Fibroblast of mammary gland (primary cell): ENCODE measurements at places on chromosomes 1 and 21.

DNA sequence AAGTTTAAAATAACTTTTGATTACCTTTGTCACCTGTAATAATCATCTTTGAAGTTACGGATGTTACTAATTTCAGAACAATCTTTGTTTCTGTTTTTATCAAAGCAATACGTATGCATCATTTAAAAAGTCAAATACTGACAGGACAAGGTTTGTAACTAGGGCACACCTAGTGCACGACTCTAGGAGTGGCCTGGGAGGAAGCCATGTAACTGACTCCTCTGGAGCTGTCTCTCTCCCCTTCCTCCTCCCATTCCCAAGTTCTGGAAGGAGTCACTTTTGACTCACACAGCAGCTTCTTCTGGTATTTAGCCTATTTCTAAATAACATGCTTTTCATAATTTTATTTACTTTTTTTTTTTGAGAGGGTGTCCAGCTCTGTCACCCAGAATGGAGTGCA, 11.8 kb upstream of the RAP1GAP start:
- DNase-seq: peak; percentile 38

- peak; percentile 8 for DNase-seq
These were observed 139.8 kb downstream of the RYR2 start for GRCh38 chr1:237181743-237182317.

DNA sequence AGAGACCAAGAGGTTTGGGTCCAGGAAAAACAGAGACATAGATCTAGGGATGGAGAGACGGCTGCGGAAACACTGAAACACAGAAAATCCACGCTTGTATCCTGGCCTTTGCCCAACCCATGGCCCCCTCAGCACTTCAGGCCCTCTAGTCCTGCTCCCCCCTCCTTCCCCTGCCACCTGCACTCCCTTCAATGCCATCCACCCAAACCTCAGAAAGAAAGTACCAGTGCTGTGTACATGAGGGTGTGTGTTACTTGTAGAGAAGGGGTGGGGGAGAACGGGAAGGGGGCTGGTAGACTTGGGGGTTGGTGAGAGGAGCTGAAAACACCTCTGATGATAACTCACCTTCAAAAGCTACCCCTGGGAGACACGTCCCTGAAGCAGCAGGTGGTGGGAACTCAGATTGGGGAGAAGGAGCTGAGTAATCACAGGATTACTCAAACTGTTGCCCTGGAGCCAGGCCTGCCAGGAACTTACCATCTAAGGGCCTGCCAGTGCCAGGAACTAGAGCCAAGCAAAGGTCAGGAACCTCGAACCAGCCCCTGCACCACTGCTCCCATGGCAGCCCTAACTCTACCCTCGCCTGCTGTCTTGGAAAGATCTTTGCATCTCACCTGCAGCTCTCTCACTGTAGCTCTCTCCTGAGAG, 11.5 kb downstream of the RORC start:
- DNase-seq: no peak

- DNase-seq: no peak
These were observed 36.2 kb downstream of the ACOT7 start for GRCh38 chr1:6357243-6357936.

- DNase-seq: peak; percentile 89
These were observed 68.8 kb upstream of the KCNJ15 start for GRCh38 chr21:38188037-38188436.

DNA sequence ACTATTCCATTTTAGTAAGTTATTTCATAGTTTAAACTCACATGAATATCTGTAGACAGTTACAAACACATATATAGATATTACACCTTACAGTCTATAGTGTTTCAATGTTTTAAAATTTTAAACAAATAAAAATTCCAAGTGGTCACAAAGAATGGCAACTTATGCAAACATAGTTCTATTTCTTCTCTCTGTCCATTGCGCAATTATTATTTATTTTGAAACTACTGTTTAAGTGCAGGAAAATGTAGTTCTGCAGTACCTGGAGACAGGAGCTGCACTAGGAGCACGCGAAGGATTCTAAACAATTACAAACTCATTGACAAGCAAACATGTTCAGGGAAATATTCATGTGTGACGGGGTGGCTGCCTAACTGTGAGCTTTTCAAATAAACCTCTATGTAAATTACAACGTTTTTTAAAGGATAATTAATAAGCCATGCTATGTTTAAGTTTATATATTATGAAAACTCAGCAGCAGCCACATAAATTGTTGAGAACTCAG, 312.0 kb upstream of the DUSP10 start:
- DNase-seq: no peak

DNA sequence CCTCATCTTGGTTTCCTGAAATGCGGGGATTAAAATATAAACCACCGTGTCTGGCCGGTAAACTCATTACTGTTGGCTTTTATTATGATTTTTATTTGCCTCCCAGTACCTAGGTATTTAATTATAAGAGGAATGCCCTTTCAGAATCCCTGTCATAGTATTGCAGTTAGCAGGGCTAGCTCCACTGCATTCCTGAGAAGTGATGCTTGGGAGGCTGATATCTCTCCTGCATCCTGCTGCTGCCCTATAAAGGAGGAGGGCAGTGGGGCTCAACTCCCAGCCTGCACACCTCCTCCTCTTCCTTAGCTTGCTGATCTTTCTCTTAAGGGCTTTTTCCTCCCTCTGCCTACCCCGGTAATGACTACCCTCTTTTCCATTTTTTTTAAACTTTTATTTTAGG, 19.9 kb upstream of the DISC1 start:
- DNase-seq: no peak

- DNase-seq: no peak
These were observed 42.7 kb downstream of the EBNA1BP2 start for GRCh38 chr1:43129426-43129825.

DNA sequence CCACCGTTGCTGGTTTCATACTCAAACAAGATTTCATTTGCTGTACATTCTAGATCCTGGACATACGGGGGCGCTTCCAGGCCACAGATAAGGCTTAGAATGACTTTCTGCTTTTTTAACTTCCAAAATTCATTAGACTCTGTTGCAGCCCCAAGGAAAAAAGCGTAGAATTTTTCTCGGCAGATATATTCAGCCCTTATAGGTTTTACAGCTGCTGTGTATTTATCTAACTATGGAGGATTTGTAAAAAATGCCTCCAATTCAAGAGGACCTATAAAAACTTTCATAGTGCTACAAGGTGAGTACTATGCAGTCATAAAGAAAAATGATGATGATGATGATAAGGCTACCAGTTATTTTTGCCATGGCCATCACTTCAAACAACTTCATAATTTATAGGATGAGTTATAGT, 51.6 kb downstream of the SLC30A10 start:
- no peak for DNase-seq

- DNase-seq: no peak
These were observed 176.6 kb downstream of the NRIP1 start for GRCh38 chr21:14888202-14888601.

DNA sequence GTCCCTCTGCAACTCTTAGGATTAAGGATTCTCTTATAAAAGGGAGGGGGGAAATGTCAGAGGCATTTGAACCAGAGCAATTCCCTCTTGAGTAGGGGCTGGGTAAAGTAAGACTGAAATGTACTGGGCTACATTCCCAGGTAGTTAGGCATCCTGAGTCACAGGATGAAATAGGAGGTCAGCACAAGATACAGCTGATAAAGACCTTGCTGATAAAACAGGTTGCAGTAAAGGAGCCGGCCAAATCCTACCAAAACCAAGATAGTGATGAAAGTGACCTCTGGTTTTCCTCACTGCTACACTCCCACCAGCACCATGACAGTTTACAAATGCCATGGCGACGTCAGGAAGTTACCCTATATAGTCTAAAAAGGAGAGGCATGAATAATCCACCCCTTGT, 14.3 kb upstream of the COX20 start:
- no peak for DNase-seq

DNA sequence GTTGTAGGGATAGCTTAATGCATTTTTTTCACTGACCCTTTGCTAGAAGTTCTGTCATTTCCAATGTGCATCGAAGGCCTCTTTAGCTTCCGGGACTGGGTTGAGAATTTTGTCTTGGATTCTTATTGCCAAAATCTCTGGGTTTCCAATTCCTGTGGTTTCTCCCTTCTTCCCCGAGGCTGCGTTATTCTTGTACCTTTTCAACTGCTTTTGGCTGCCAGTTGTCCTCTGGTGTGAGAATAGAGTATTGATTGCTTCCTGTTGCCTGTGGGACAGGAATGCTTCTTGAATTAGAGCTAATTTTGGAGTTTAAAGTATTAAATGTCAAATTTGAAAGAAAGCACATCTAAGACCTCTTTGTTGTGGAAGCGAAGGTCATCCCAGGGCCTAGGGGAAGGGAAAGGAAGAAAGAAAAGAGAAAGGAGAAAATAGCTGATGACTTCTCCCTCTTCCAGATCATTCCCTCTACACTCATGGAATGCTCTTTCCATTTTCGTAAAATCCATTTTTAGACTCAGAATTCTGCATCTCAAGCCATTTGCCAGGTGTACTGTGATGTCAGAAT, 21.1 kb downstream of the HUNK start:
- no peak for DNase-seq

DNA sequence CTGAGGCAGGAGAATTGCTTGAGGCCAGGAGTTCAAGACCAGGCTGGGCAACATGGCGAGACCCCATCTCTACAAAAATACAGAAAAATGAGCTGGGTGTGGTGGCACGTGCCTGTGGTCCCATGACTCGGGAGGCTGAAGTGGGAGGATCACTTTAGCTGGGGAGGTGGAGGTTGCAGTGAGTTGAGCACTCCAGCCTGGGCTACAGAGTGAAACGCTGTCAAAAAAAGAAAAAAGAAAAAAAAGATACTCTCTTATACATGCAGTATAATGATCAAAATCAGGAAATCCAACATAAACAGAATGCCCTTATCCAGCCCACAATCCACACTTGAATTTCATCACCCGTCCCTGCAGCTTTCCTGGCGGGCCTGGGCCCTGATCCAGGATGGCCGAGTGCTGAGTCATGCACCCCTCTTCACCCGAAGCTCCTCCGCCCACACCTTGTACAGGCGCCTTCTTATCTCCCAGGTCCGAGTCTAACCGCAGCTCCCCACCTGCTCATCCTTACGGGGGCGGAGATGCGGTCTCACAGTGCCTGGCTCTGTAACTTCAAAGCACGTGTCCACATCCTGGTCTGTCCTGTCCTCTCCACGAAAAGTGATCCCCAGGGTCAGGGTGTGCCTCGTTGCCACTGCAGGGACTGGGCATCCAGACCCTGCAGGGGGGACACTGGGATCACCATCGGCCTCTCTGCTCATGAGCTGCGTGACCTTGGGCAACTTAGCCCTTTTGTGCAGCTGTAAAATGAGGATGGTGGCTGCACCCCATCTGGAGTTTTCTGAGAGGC, 120.2 kb upstream of the SLC45A1 start:
- peak; percentile 93 for DNase-seq

DNA sequence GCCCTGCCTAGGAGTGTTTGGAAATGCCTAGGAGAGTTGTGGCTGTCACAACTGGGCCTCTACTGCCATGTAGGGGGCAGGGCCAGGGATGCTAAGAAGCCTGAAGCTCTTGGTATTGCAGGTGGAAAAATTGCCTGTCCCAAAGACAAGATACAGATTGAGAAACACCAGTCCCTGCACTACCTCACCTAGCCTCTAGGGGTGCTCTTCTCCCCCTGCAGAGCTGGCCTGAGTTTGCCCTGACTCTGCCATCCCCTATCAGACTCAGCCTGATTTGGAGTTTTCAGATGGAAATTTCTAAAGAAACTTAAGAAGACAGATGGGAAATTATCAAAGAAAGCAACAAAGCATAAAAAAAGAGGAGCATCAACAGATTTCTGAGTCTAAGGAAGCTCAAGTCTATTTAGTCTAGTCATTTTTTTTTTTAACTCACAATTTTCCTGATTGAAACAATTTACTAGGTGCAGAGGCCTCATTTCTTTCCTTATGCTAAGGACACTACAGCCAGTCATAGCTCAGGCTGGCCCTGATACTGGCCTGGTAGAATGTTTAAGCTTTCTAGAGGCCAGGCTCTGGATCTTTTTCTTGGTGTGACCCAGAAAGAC, 61.4 kb upstream of the LRRN2 start:
- peak; percentile 48 for DNase-seq

GRCh38 chr21:45780647-45781046, 137.1 kb downstream of the PCBP3 start:
- no peak for DNase-seq

DNA sequence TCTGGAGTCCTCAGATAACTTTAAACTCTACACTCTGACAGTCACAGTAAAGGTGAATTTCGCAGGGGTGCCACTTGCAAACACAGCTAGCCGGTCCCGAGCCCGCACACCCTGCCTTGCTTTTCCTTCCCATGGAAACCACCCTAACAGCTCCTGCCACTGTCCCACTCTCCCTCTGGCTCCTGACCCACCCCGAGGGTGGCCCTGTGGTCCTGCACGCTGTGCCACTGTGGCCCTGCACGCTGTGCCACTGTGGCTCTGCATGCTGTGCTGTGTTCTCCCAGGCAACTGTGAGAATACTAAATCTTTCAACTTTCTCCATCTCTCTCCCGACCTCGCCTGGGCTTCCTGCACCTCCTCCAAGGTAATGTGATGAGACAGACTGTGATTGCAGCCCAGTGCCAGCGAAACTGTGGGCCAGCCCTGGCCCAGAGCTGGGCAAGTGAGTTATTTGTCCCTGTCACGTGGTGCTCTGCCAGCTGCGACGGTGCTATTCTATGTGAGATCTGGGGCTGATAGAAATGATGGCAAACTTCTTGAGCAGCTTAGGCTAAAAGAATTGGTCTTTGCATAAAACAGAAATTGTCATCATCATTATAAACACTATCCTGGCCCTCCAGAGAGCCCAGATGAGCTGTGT, 63.4 kb upstream of the TARBP1 start:
- DNase-seq: no peak

DNA sequence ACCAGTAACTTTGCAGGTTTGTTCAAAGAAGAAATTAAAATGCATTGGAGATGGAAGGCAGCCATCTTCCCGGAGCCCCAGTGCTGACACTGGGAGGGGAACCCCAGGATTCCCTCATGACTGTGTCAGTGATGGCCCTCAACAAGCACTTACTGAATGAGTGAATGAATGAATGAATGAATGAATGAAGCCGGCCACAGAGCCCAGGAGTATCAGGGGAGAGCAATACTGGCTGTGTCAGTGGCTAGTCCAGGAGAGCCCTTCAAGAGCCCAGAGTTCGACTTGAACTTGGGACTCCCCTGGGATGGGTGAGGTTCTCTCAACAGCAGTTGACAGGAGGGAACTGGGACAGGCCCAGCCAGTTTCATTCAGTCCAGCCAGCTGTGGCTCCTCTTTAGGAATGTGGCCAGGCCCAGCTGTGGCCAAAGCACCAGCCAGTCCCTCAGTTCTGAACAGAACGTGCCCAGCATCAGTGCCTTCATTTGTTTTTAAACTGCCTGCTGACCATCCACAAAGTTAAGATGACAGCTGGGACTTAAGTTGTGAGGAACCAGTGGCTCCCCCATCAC, 9.2 kb upstream of the ERG start:
- DNase-seq: no peak

- no peak for DNase-seq
These were observed 529.4 kb upstream of the CXADR start for GRCh38 chr21:16983420-16983819.

- DNase-seq: no peak
These were observed 68.4 kb upstream of the GJA8 start for GRCh38 chr1:147834181-147834580.

GRCh38 chr1:53787655-53788054, 48.7 kb upstream of the GLIS1 start:
- no peak for DNase-seq
